Stimulated activated CD8-positive, alpha-beta memory T cell treated with anti-CD3 and anti-CD28 coated beads, Interleukin-7, amount 100 ng/mL, for 1 hour (primary cell): ENCODE measurements at places on chromosomes 6 and 20.

- DNase-seq: no peak
These were observed 65.7 kb upstream of the TNFRSF21 start for GRCh38 chr6:47375426-47375825.

GRCh38 chr6:7463785-7464184 is 74.2 kb downstream of the RIOK1 start:
- no peak for DNase-seq

DNA sequence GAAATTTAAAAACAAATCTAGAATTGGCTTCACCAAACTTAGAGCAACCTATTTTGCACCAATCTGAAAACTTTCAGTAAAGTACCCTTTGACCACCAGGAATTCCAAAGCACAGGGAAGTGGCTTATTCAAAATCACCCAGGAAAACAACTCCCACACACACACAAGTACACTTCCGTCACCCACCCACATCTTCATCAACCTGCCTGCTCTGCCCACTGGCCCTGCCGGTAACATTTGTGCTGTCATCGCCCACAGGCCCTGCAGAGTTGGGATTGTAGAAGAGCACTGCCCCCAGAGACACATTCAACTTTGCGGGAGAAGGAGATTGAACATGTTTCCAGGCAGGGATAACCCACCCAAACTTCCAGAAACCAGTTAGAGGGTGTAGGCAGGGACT is 19.3 kb upstream of the SCML4 start:
- no peak for DNase-seq

- no peak for DNase-seq
These were observed 45.5 kb downstream of the EIF2S2 start for GRCh38 chr20:34066476-34067090.

DNA sequence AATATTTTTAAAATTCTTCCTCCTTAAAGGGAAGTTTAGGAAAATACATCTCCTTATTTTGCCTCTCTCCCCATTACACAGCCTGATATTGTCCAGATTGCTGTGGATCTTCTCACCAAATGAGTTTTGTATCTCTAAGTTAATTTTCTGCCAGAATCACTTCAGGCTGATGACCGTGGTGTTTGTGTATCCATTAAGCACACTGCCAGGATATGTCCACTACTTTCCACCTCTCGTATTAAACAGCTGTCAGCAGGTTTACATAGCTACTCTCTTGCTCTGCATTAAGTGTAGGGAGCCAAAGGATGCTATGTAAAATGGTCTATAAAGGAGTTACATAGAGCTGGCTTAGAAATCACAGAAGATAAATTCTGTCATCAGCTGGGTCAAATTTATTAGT is 201.1 kb downstream of the ZFAND3 start:
- DNase-seq: no peak

DNA sequence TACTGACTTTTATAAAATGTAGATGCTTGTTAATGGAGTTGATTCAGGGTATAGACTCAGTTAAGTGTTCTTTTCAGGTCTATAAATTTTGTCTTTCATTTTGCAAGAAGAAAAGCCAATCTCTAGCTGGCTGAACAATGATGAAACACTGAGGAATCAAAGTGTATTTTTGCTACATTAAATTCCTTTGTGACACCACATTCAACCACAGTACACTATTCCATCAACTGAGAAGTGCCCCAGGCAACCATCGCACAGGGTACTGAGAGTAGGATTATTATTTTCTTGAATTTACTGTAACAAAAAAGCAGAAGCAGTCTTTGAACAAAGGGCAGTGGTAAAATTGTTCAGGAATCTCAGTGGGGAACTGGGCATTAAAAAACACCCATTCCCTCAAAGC is 83.6 kb downstream of the PREP start:
- DNase-seq: no peak

DNA sequence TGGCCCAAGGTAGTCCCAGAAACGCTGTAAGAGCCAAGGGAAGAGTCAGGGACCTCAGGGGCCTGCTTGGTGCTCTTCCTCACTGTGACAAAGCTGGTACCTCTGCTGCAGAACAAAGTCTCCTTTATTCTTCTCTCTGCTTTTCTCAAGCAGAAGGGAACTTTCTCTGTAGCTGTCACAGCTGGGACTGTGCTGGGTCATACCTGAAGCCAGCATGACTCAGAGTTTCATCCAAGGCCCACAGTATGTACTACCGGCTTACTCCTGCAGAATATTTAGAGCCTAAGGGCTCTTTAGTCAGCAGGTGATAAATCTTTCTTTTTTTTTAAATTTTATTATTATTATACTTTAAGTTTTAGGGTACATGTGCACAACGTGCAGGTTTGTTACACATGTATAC is 183.2 kb downstream of the TINAG start:
- no peak for DNase-seq

DNA sequence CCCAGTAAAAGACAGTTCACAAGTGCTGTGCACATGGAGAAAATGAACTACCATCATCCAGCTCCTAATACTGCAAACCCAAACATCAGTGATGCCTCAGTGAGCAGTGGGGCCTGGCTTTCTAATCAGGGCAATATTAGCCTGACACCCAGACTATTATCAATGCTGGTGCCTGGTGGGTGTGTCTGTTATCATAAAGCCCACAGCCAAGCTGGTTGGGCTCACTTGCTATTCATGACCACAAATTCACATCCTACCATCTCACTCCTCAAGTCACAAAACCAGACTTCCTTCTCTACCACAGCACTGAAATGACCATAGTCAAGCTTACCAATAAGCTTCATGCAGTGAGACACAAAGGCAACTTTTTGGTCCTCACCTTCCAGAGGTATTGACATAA is 180.8 kb upstream of the PLN start:
- no peak for DNase-seq

DNA sequence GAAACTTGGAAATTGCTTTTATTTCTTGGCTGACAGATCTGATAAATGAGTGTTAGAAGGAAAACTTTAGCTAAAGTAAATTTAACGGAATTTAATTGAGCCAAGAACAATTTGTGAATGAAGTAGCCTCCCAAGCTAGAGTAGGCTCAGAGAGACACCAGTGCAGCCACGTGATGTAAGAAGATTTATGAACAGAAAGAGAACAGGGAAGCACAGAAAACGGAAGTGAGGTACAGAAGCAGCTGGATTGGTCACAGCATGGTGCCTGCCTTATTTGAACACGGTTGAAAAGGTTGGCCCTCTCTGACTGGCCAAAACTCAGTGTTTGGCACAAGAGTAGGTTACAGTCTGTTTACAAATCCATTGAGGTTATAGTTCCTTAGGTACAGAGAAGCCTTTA is 29.5 kb upstream of the IFNGR1 start:
- DNase-seq: no peak

DNA sequence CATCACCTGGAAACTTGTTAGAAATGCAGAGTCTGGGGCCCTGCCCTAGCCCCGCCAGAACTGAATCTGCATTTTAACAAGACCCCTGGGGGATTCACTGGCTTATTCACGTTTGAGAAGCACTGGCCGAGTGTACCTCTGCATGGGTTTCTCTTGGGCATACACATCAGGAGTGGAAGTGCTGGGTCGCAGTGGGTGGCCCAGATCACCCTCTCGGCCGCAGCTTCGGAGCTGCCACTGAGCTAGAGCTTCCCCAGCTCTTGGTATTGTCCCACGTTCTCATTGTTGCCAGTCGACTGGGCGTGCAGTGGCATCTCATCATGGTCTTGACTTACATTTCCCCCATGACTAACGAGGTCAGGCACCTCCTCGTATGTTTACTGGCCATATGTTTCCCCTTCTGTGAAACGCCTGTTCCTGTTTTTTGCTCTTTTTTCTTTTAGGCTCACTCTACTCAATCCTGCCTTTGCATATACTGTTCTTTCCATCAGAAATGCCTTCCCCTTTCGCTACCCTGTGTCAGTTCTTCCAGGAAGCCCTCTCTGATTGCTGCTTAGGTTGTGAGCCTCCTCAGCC is 3.0 kb upstream of the DLGAP4 start:
- DNase-seq: no peak

DNA sequence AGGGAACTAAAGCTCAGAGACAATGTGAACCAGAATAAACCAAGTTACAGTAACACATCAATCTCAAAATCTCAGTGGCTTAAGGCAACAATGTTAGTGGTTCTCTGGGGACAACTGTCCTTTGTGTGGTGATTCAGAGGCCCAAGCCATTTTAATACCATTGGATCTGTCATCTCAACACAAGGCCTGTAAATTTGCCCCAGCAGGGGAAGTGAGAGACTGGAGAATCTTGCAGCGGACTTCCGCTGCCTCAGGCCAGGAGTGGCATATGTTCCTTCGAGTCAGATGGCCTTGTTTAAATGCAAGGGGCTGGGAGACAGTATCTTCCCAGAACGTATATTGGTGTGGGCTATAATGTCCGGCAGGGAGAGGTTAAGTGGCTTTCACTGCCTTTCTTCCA is 126.0 kb downstream of the CD83 start:
- no peak for DNase-seq

GRCh38 chr20:51067792-51068191 is 44.9 kb upstream of the KCNG1 start:
- DNase-seq: no peak

DNA sequence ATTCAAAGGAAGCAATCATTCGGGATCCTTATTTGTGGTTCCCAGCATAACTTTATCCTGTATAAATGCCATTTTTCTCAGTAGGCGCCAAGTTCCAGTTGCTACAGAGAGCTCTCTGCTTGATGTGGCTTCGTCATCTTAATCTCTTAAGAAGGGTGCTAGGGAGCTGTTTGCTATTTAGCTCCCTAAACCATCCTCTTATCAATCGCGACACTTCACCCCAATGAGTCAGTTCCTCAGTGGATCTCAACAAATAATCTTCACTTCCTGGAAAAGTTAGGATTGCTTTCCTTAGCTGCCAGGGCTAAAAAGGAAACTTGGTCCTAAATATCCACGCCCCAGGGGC is 1.3 kb upstream of the NKAIN2 start:
- DNase-seq: no peak

DNA sequence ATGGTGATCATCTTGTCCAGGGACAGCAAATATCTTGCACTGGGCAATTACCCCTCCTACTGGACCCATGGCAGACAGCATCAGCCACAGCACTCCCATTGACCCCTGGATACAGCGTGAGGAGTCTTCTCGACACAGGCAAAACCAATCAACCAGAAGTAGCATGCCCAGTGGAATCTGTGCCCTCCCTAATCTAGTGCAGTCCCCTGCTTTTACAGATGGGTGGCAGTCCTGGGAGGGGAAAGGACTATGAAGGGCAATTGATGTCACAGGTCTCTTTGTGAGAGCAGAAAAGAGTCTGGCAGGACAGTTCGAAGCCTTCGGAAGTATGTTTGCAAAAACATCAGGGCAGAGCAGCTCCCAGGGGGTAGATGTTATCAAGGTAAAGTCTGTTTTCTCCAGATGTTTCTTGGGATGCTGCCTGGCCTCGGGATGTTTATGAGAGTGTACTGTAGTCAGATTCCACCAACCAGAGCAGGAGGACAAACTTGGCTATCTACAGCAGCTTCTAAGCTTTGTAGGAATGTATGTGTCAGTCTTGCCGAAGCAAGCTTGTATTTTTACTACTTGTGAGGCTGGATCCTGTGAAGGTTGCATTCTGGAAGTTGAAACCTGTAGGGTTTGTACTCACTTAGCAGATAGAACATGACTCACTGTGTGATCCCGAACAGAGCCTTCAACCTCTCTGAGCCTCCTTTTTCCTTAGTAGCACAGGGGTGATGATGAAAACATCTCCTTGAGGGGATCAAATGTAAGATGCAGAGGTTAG is 63.0 kb upstream of the MYL9 start:
- no peak for DNase-seq

GRCh38 chr20:60365882-60366281 is 407.7 kb downstream of the CDH26 start:
- no peak for DNase-seq

DNA sequence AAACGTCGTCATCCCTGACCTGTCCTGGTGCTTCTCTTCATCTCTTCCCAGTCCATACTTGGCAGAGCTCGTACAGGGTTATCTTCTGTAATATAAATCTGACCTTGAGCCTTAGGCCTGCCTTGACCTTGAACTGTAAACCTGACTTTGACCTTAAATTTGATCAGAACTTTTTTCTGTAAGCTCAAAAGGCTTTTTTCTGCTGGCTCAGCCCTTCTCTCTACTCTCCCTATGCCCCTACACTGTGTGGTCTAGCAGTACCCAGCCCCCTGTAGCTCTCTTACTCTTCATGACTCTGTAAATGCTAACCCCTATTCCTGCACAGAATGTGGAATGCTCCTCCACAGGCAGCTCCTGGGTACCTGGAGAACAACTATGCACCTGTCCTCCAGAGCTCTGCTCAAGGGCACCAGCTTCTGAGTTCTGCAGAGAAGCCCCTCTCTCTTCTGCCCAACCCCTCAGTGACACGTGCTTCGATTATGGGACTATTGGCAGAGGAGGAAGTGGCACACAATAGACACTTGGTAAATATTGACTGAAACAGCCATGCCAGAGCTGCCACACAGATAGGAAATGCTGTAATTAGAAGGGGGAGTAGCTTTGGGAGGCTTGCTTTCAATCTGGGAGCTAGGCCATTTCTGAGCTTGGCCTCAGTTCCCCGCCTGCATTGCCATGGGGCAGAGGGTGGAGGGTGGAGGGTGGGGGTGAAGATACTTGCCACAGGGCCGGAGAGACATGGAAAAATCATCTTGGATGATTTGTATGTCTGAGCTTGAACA is 15.4 kb downstream of the SNPH start:
- DNase-seq: no peak

GRCh38 chr20:56212091-56212490 is 36.4 kb upstream of the MC3R start:
- no peak for DNase-seq

DNA sequence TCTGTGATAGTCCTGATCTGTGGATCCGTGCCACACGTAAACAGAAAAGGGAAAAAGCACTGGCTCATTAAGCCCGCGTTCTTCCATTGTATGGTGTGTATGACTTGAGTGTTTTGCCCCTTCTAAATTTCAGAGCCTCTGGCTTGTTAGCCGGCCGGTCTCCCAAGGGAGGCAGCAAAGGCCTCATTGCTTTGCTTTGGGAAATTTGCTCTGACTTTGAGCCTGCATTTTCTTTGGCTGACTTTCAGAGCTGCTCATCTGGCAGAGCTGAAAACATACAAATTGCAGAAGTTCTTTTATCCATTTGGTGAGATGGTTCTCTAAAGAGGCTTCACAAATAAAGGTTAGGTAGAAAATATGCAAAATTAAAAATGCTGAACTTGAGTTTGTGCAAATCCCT is 123.0 kb downstream of the UTRN start:
- DNase-seq: no peak

GRCh38 chr6:55180258-55180657 is 5.9 kb downstream of the HCRTR2 start:
- no peak for DNase-seq

GRCh38 chr6:90068264-90068663 is 174.0 kb downstream of the GJA10 start:
- DNase-seq: no peak
